ENCODE measurements at places on chromosomes 5 and 9.

DNA sequence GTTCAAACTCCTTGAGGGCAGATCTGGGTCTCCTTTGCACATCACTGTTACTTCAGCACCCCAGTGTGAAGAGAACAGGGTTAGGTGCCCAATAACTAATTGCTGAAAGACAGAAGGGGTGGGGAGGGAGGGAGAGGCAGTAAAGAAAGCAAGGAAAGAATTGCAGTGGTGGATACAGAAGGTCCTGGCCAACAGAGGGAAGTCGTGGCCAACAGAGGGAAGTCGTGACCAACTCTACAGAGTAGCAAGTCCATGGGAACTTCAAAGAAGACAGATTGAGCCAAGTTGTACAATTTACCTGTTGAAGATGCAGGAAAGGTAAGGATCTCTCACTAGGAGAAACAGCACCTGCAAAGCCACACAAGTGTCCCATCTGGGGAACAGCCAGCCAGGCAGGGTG is 27.0 kb downstream of the CCNJL start:
- no peak for DNase-seq

DNA sequence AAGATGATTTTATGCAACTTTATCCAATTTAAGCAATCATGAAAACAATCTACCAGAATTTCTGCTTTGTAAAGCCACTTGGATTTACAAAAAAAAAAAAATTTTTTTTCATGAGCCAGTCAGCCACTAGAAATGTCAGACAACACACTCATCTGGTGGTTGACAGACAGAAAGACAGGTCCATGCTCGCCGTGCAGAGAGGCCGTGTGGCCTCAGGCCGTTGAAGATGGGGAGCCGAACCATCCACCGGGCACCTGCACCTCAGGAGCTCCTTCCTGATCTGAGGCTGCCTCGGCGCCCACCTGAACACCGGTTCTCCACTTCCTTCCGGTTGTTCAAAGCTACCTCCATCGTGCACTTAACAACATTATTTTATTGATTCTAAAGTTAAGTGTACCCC is 138.0 kb upstream of the IRX4 start:
- no peak for DNase-seq

DNA sequence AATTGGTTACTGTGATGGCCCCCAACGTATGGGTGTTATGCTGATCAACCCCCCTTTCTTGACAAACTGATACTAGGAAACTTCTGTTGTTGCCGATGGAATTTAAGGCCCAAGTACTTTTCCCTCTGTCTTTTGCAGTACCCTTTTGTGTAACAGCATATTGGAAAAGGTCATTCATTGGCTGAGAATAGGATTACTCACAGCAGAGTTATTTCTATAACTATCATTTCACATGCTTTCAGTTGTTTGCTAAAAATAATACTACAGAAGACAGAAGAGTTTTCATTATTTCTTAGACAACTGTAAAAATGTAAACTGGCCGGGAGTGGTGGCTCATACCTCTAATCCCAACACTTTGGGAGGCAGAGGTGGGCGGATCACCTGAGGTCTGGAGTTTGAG is 329.5 kb downstream of the KIAA0825 start:
- DNase-seq: no peak

DNA sequence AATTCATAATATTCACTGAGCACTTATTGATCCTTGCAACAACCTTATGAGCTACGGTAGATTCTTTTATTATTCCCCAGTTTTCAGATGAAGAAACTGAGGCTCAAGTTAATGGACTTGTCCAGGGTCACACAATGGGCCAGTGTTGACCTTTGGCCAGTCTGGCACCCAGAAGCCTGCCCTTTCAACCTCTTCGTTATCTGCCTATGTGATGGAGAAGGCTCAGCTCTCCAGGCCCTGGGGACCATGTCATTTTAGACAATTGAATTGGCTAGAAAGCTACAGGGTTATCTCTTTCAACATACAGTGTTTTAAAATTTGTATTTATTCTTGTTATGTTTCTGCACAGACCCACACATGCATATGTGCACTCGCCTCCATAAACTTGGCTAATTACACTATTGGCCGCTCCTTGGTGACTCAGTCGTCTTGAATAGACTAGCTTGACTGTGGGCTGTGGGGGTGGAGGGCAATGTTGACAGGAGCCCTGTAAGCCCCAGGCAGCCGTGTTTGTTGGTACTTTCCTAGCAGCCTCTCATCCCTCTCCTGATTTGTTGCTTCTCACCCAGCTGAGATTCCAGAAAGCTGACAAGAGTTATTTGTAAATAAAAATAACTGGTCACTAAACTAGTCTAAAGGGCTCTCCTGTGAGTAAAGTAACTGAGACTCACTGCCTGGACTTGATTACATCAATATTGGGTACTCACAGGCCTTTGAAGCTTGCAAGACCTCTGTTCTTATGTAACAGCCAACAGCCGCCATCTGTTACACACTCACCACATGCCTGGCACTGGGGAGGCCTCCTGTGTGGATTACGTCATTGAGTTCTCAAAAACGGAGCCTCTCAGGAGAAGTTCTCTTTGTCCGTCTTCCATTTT is 8.5 kb upstream of the ANGPTL2 start:
- no peak for DNase-seq

- no peak for DNase-seq
Measured at GRCh38 chr5:151897020-151897552, 27.6 kb downstream of the GLRA1 start.

DNA sequence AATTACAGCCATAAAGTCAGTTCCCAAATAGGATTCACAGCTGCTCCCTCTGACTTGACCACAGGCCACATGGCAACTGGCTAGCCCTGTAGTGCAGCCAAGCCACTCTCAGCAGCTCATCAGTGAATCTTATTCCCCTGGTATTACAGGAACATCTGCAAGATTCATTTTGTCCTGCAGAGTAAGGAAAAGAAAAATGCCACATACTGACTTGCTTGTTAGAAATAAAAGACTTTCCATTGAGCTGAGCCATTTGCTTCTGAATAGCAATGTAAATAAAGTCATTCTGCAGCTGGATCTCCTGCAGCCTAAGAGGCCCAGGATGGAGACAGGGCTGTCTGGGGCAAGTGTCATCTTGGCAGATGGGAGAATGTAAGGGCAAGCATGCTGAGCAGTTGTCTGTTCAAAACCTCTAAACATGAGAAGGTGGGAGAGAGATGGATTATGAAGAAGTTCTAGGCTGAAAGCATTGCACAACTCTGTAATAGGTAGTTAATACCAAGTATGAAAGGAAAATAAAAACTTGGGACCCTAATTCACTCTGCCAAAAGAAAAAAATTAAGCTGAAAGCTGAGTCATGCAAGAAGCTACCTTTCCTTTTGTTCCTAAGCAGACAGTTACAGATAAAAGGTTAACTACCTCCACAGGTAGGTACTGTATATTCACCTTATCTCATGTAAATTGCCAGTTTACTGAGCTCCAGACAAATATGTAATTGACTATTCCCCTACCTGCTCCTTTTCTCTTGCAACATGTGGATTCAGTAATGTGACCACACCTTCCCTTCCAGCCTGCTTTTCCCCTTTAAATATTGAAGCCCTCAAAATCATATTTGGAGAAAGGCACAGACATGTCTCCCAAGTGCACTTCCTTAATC is 244.4 kb upstream of the RAI14 start:
- no peak for DNase-seq

Data from stimulated activated CD8-positive, alpha-beta memory T cell treated with anti-CD3 and anti-CD28 coated beads, Interleukin-4, amount 100 ng/mL, for 24 hours (primary cell).